ENCODE measurements at places on chromosomes 5 and 9.

- no peak for DNase-seq
Observed at GRCh38 chr5:99973779-99974178, 561.4 kb upstream of the FAM174A start.

DNA sequence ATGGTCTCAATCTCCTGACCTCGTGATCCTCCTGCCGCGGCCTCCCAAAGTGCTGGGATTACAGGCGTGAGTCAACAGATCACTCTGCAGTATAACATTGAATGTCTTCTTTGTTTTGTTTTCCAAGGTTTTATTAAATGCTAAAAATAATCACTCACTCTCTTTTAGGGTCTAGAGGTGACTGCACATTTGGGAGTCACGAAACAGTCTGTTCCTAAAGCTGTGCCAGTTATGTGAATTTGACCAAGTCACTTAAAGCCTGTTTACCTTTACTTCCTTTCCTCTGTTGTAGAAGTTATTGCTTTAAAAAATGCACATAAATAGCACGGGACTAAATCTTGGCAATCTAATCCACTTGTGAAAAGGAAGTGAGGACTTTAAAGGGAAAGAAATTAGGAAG lies 304.9 kb upstream of the PTGER4 start:
- no peak for DNase-seq

GRCh38 chr5:81759632-81760005 lies 8.7 kb upstream of the SSBP2 start:
- DNase-seq = no peak

GRCh38 chr9:134571946-134572917 lies 69.4 kb upstream of the COL5A1 start:
- no peak for DNase-seq

DNA sequence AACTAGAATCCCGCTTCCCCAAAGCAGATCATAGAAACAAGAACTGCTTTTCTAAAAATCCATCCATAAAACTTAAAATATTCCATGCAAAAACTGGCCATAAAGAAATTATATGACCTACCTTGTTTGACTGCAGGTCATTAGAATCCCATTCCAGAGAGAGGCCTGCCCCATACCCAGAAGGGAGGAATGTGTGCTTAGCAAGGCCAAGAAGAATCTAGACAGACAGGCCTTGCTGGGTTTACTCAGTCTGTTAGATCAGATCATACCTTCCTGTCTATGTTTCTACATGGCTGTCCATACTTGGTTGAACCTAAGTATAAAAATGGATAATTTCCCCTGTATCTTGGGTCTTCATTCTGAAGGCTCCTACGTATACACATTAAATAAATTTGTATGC lies 358.8 kb upstream of the TRPC7 start:
- no peak for DNase-seq

- DNase-seq = no peak
Observed at GRCh38 chr5:135591277-135591676, 12.5 kb upstream of the CXCL14 start.

- no peak for DNase-seq
Observed at GRCh38 chr5:132263548-132264261, 6.2 kb downstream of the PDLIM4 start.

GRCh38 chr9:27664121-27664779 lies 91.0 kb upstream of the C9orf72 start:
- DNase-seq = no peak

- no peak for DNase-seq
Observed at GRCh38 chr5:174380311-174380710, 334.8 kb downstream of the NSG2 start.

DNA sequence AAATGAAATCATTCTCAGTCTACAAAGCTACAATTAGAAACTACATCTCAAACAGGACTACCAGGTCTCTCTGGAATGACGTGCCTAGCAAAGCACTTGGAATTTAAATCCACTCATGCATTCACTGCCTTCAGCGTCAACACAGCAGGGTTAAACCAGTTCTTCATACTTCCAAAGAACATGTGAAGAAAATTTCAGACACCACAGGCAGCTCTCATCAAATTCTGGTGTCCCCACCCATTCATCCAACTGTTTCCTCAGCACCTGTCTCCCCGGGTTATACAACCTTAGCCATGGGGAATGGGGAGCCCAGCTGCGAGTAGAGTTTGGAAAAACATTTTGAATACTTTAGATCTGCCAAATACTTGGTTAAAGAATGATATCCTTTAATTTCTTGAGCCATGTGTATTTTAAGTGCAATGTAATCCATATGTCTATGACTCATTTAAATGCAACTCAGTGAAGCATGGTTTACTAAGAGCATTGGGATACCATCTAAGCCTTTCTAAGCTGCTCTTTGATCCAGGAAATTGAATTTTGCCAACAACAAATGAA lies 17.5 kb downstream of the ADAM19 start:
- no peak for DNase-seq

GRCh38 chr9:130844044-130844451 lies 9.0 kb downstream of the ABL1 start:
- no peak for DNase-seq

DNA sequence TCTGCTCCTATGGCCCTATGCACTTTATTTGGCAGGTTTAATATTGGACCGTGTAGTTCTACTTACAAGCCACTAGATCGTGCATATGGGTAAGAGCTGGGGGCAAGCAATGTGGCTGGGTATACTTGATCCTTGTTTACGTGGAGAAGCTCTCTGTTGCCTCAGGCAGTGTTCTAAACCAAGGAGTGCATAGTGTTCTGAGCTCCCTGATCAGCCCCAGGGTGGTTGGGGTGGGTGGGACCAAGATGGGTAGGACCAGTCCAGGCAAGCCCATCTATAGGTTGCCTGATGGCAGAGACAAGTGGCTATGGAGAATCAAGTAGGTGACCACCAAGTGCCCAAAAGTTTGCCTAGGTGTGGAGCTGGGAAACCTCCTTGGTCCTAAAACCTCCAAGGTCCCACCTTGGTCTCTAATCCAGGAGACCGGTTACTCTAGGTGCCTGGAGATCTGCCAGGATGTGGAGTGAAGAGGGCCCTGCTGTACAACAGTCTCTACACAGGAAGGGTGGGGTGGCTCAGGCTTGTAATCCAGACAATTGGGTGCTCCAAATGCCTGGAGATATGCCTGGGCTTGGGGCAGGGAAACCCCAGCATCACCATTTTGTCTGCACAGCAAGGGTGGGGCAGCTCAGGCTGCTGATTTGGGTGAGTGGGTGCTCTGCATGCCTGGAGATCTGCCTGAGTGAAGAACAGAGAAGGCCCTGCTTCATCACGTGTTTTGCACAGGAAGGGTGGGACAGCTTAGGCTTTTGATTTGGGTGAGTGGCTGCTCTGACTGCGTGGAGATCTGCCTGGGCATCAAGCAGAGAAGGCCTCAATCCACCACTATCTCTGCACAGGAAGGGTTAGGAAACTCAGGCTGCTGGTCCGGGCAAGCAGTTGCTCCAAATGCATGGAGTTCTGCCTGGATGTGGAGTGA lies 659.8 kb downstream of the TLE4 start:
- no peak for DNase-seq

DNA sequence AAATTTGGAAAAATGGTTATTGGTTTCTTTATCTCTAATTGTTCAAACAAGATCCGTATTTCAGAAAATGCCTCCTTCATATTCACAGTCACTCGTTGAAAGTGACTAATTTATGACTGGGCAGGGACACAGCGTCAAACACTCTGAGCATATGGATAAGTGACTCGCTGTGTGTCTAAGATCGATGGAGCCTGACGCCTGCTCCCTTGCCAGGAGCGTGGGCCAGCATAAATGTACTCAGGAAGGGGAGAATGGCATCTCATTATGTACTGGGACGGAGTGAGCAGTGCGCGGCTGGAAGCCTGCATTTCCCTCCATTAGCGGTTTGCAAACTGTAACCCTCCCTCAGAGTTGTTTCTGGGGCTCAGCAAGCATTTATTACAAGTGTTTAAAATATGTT lies 79.8 kb upstream of the CAST start:
- no peak for DNase-seq

GRCh38 chr5:43497311-43498104 lies 13.8 kb upstream of the TMEM267 start:
- no peak for DNase-seq

DNA sequence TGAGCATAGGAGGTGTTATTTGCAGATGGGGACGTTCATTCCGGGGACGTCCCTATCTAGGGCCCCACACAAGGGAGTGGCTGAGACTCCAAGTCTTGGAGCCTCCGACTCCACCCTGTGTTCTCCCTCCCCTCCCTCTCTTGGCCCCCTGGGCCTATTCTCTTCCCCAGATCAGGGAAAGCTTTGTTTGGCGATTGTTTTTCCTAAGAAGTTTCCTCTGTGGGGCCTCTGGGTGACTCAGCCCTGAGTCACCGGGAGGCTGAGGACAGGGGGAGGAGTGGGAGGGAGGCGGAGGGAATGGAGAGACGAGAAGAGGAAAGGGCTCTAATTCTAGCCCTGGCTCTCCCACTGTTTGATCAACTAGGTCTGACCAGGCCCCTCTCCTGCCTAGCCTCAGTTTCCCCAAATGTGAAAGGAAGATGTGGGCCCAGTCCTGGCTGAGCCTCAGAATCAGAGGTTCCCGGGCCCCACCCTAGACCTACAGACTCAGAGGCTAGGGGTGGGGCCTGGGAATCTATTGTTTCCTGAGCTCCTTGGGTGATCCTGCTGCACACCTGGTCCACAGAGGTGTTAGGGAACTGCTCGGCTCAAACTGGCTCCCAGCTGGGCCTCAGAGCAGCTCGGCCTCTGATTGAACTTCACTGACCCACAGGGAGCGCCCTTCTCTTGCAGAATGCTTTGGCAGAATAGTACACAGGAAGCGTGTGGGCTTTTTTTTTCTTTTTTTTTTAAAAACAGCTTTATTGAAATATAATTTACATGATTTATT lies 19.2 kb downstream of the GSN start:
- no peak for DNase-seq

DNA sequence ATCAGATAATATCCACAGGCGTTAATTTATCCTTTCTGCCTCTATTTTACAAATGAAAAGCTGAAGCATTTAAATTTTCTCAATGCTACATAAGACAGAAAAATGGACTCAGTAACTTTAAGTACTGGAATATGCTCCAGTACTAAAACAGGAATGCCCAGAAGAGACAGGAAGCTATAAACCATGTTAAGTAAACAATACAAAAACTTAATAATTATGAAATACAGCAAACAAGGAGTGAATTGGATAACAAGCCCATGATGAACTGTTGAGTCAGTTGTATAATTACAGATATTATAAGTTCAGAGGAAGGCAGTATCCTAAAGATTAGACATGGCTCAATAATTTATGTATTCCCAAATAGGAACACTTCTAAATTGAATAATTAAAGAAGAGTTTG lies 148.5 kb downstream of the CHSY3 start:
- no peak for DNase-seq

GRCh38 chr9:78267889-78268288 lies 29.0 kb upstream of the PSAT1 start:
- no peak for DNase-seq

- no peak for DNase-seq
Observed at GRCh38 chr9:36191686-36192085, 965 bp downstream of the CLTA start.

DNA sequence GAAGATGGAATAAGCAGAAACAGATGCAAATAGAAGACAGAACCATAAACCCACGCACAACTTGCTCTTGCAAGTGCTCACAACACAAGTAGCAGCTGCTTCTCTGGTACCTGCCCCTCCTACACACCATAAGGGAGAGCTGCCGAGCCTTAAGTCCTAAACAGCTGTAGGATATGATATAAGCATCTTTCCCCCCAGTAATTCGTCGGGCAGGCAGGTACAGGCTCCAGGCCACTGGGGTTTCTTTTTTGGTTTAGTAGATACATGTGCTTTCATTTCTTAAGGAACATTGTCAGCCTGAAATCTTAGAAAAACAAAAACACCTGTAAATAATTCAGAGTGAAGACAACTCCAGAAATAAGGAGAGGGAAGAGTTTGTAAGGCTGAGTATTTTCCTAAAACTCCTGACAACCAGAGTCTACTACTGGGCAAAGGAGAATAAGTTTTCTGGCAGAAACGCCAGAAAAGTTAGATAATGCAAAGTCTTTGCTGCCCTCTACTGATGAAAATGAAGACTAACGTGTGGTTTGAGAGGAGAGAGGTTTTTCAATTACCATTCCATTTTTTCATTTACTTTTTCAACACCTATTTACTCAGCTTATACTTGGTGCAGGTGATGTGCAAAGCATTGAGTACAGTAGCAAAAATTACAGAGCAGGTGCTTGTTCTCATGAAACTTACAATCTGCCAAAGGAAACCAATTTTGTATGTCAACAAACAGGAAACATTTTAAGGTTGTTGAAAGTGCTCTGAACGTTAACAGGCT lies 20.1 kb upstream of the TCERG1 start:
- no peak for DNase-seq

DNA sequence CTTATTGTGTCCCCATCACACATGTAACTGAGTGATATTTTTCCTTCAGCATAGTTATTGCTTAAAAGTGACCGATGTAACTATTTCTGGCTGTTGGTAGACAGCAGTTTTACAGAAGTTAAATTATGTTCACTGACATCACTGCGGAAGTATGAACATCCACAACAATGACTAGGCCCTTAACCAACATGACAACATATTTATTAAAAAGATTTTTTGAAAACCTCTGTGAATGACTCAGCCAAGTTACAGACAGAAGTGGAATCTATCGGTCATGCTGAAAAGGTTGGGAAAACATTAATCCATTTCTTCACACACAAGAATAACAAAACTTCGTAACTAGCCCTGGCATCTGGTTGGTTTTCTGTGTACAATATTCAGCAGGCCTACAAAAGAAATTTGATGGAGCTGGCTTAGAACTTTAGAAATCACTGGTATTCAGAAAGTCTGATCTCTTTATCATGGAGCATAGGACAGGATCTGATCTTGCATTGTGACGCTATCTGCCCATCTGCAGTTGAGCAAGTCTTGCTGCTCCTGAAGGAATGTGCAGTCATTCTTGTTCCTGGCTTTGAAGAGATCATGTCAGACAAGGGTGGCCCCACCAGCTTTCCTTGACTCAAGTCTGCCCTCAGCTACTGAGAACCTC lies 6.5 kb downstream of the GLIS3 start:
- DNase-seq = no peak

DNA sequence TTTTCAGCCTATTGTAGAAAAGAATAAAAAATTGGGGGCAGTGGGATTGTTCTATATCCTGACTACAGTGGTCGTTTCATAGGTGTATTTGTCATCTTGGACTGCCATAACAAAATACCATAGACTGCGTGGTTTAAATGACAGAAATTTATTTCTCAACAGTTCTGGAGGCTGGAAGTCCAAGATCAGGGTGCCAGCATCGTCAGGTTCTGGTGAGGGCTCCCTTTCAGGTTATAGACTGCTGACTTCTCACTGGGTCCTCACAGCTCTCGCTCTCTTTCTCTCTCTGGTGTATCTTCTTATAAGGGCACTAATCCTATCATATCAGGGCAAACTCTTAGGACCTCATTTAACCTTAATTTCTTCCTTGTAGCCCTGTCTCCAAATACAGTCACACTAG lies 356.7 kb upstream of the TRPC7 start:
- no peak for DNase-seq

GRCh38 chr5:64518793-64519192 lies 13.0 kb downstream of the RGS7BP start:
- no peak for DNase-seq

DNA sequence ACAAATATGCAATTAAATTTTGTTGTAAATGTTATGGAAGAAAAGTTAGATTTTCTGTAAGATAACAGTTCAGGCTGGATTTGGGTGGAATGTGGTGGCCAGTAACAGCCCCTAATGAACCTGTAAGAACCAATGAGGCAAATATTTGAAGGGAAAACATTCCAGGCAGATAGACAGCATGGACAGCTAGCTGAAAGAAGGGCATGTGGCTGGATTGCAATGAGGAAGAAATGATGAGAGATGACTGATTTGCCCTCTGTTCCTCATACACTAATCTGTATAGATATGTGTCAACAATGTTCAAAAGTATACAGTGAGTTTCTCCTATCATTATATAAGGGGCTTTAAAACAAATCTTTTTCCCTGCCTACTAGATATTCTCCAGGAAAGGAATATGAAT lies 58.8 kb downstream of the MAN2A1 start:
- no peak for DNase-seq
